ENCODE measurements at places on chromosomes 4 and X. TPM values are rescaled to one million over a fixed set of nuclear protein-coding genes. Genes with fewer than 3 reads are reported as not detected.

DNA sequence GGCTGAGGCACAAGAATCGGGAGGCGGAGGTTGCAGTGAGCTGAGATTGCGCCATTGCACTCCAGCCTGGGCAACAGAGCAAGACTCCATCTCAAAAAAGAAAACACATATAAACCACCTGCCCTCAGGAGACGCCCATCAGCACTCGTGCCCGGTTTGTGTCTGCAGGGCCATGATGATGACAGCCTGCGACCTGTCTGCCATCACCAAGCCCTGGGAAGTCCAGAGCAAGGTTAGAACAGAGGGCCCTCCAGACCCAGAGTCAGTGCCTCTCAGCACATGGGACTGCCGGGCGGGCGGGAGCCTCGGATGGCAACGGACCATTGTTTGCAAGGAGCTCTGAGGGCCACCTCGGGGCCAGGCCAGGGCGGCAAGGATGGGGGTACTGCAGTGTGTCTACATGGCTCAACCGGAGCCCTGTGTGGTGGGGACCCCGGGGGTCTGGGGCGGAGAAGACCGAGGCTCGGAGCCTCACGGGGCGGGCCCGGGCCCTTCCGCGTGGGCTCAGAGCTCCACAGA lies 9.3 kb downstream of the ATP5ME start:
- H3K4me1 ChIP-seq: peaks cover 17% of the 10 kb centered on the region
- no peaks in the 10 kb centered on the region for H3K36me3 ChIP-seq
- no peak overlapping the region for H3K27ac ChIP-seq
- H3K27me3 ChIP-seq: no peaks in the 10 kb centered on the region

GRCh38 chr4:182866746-182867145 lies 50.4 kb downstream of the DCTD start:
- no peaks in the 10 kb centered on the region for H3K36me3 ChIP-seq
- H3K4me3 ChIP-seq: no peak overlapping the region
- H3K27me3 ChIP-seq: no peaks in the 10 kb centered on the region

- H3K4me3 ChIP-seq: no peak overlapping the region
- no peak for DNase-seq
- H3K27ac ChIP-seq: no peak overlapping the region
- H3K36me3 ChIP-seq: no peaks in the 10 kb centered on the region
Observed at GRCh38 chrX:42020225-42020624, 96.9 kb upstream of the CASK start.

DNA sequence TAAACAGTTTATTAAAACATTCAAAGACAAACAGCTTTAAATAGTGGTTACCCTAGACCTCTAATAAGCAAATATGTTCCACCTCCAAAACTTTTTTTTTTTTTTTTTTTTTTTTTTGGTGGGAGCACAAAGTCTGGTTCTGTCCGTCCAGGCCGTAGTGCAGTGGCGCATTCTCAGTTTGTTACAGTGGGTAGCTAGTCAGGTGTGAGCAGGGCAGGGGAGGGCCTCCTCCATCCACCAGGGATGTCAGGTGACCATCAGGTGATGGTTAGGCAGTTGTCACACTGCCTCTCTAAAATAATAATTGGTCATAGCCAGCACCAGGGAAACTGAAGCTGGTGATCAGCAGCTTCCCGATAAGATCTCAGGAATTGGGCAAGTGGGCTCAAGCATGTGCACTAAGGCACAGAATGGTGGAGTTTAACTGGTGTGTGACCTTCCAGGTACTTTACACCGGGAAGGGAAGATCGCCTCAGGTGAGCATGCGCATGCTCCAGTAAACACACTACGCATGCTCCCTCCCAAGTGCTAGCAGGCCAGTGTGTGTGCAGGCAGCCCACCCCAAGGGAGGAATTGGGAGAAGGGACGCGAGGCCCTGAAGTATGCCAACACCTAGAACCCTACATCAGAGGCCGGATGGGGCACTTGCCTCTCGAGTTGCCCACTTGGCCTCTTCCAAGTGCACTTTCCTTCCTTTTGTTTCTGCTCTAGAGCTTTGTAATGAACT lies 27.2 kb downstream of the TNIP2 start:
- peaks cover 28% of the 10 kb centered on the region for H3K36me3 ChIP-seq
- no peaks in the 10 kb centered on the region for H3K27me3 ChIP-seq
- no peak for DNase-seq
- no peak overlapping the region for H3K27ac ChIP-seq
- no peak overlapping the region for H3K4me3 ChIP-seq
- H3K4me1 ChIP-seq: peaks cover 7% of the 10 kb centered on the region

- H3K27me3 ChIP-seq: no peaks in the 10 kb centered on the region
- H3K4me3 ChIP-seq: no peak overlapping the region
- H3K4me1 ChIP-seq: no peaks in the 10 kb centered on the region
Observed at GRCh38 chr4:38203609-38204008, 243.4 kb downstream of the PTTG2 start.

DNA sequence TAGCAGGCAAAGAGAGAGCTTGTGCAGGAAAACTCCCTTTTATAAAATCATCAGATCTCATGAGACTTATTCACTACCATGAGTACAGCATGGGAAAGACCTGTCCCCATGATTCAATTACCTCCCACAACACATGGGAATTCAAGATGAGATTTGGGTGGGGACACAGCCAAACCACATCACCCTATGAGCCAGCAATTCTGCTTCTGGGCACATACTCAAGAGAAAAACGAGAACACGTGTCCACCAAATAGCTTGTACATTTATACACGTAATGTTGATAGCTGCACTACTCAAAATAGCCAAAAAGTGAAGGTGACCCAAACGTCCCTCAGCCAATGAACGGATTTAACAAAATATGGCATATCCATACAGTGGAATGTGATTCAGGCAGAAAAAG lies 94.5 kb upstream of the DHRSX start:
- no peaks in the 10 kb centered on the region for H3K4me1 ChIP-seq
- no peak overlapping the region for H3K4me3 ChIP-seq
- no peaks in the 10 kb centered on the region for H3K36me3 ChIP-seq
- H3K27ac ChIP-seq: no peak overlapping the region
- DNase-seq: no peak

- H3K4me3 ChIP-seq: no peak overlapping the region
- no peaks in the 10 kb centered on the region for H3K27me3 ChIP-seq
- H3K4me1 ChIP-seq: peaks cover 14% of the 10 kb centered on the region
- DNase-seq: no peak
- H3K27ac ChIP-seq: no peak overlapping the region
- H3K36me3 ChIP-seq: no peaks in the 10 kb centered on the region
Observed at GRCh38 chr4:10186228-10187214, 69.9 kb upstream of the WDR1 start.

DNA sequence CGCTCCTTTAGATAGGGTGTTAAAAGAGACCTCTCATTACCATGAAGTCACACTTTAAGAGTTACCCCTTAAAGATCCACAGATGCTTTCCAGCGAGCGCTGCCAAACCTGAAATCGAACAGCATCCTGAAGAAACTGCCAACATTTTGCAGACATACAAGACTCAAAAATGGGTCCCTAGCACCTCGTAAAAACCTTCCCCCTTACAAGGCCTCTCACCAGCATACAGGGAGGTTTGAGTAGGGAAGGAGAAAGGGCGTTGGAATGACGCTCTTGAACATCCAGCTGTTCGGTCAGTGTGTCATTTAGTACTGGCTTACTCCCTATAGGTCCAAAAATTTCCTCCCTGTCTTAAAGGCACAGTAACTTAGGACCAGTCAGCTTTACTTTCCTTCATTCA lies 45.3 kb upstream of the PGRMC1 start:
- H3K27ac ChIP-seq: no peak overlapping the region
- H3K36me3 ChIP-seq: no peaks in the 10 kb centered on the region
- H3K4me1 ChIP-seq: no peaks in the 10 kb centered on the region
- DNase-seq: no peak
- no peaks in the 10 kb centered on the region for H3K27me3 ChIP-seq

DNA sequence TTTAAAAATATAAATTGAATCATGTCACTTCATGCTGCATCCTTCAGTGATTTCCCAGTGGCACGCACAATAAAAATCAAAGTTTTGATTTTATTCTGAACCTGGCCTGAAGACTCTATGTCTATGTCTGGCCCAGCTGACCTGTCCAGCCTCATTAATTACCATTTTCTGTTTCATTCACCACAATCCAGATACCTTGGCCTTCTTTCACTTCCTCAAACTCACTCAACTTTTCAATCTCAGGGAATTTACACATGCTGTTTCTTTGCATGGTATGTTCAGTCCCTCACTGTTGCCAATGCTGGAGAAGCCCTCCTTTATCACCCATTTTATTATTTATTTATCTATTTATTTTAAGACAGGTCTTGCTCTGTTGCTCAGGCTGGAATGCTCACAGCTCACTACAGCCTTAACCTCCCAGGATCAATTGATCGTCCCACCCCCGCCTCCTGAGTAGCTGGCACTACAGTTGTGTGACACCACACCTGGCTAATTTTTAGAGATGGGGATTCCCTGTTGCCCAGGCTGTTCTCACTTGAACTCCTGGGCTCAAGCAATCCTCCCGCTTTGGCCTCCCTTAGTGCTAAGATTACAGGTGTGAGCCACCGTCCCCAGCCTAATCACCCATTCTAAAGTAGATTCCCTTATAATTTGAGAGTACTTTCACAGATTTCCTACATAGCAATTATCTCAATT lies 43.1 kb downstream of the ZGRF1 start:
- H3K4me3 ChIP-seq: no peak overlapping the region
- H3K27ac ChIP-seq: no peak overlapping the region
- no peak for DNase-seq
- no peaks in the 10 kb centered on the region for H3K27me3 ChIP-seq

DNA sequence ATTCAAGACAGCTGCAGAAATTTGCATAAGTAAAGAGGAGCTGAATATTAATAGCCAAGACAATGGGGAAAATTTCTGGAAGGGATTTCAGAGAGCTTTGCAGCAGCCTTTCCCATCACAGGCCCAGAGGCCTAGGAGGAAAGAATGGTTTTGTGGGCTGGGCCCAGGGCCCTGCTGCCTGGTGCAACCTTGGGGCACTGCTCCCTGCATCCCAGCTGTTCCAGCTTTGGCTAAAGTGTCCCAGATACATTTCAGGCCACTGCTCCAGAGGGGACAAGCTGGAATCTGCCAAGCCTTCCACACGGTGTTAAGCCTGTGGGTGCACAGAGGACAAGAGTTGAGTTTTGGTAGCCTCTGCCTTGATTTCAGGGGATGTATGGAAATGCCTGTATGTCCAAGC lies 185.6 kb upstream of the SFRP2 start:
- H3K27ac ChIP-seq: no peak overlapping the region
- no peaks in the 10 kb centered on the region for H3K4me1 ChIP-seq
- no peaks in the 10 kb centered on the region for H3K36me3 ChIP-seq
- no peak for DNase-seq
- H3K4me3 ChIP-seq: no peak overlapping the region

DNA sequence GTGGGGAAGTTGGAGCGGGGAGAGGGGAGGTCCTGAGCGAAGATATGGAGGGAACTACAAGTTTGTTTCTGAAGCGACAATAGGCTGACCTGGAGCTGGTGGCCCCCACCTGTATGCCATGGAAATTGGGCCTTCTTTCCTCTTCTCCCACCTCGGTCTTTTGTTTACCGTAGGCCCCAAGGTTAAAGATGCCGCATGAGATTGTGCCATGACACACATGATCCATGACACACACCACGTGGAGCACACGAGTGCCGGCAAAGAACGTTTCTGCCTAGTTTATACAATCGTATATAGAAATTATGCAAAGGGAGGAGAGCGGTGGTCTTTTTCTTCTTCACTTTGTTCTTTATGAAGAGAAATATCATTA lies 408 bp downstream of the TMEM33 start:
- H3K27me3 ChIP-seq: no peaks in the 10 kb centered on the region
- DNase-seq: no peak
- peaks cover 8% of the 10 kb centered on the region for H3K36me3 ChIP-seq

Gene SSX2B
- total RNA-seq: not detected

Gene GUCY1A1
- not detected for total RNA-seq

Gene HS6ST2
- total RNA-seq: not detected

Gene HSD17B13
- total RNA-seq: 0.58 TPM

Gene AVPR2
- total RNA-seq: not detected

Gene KIF4A
- total RNA-seq: 0.17 TPM
